ENCODE measurements at places on chromosomes 6 and 20.

DNA sequence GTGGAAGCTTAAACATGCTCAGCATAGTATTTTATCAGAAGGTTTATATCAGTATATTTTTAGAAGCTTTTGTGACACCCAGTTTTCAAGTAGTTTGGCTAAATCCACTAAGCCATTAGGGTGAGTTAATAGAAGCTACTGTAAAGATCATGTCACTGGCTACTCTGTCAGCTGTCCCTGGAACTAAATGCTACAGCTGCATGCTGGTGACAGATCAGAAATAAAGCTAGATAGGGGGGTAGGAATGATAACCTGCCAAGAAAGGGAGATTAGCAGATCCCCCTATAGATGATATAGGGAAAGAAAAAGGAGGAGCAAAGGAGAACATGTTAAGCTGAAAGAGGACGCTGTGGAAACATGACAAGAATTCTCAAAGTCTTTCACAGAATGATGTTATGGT is 363.2 kb downstream of the QKI start:
- no peak for DNase-seq

DNA sequence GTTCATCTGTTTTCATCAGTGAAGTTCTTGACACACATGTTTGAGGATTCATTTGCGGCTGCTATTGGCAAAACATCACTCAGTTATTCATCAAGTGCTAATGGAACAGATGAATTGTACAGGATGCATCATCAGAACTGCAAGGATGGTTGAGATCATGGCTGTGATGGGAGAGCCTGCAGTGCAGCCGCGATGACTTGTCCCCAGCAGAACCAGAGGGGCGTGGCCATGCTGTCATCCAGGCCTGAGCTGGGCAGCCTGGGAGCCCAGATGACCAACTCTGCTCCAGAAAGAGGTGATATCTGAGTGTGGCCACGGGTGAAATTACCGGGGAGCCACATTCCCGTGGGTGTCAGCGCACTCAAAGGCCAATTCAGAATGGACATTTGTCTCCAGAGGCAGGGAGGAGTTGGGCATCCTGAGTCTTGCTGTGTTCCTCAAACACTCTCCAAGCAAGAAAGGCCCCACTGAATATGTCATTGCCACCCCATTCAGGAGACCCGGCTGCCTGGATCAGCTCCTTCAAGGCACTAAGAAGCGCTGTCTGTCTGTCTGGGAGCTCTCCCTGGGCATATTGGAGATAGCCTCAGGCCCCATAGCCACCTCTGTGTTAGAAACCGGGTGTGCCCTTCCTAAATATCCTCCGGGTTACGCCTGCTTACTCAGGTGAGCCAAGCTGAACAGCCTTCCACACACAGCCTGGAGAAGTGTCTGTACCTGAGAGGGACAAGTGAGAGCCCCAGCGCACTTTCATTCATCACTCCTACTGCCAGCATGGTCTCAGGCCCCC is 66.7 kb downstream of the SYNDIG1 start:
- DNase-seq = no peak

DNA sequence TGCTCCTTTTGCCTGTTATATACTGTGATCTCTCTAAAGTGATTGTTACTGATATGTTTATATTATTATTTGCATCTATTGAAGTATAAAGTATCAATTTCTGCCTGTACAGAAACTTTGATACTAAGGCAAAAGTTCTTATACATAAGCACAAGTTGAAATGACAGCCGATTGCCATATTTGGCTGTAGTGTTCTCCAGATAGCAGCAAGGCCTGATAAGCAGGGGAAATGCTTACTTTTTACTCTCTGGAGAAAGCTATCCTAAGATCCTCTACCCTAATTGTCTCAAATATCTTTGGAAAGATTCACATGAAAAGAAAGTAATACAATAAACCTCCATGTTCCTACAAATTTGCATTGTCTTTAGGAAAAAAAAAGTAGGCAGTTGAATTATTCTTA is 31.4 kb downstream of the SENP6 start:
- no peak for DNase-seq

DNA sequence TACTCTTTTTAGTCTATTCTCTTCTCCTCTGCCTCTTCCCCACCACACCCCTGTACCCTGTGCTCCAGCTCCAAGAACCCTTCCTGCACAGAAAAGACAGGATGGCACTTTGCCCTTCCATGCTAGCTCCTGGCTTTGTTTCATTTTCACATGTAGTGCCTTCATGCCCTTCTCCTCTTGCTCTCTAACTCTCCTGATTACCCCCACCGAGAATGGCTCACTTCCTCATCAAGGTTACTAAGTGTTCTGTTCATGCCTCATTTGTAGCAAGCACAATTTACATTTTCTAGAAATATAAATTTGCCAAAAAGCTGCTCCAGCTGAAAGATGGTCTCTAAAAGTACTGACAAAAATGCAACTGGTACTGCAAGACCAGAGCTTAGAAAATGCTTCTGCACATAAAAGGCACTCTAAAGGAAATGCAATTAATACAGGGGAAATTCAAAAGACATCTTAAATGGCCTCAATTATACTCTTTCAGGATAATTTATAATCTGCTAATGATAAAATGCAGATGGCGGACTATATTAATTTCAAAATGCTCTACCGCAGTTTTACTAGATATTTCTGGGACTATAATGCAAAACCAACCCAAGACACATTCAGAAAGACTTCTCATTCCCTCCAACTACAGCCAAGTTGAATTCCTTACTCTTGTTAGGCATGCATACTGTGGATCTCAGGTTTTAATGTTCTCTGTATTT is 570.2 kb downstream of the PRKN start:
- DNase-seq = no peak

Measured in natural killer cell treated with Interleukin-12 subunit alpha and Interleukin-12 subunit beta and Interleukin-15 and Interleukin-18, amount 100 ng/mL, for 72 hours (primary cell).